GM12864 (cell line): ENCODE measurements at places on chromosomes 5 and 9.

GRCh38 chr5:156219483-156220005, 107.4 kb upstream of the SGCD start:
- no peak for DNase-seq

DNA sequence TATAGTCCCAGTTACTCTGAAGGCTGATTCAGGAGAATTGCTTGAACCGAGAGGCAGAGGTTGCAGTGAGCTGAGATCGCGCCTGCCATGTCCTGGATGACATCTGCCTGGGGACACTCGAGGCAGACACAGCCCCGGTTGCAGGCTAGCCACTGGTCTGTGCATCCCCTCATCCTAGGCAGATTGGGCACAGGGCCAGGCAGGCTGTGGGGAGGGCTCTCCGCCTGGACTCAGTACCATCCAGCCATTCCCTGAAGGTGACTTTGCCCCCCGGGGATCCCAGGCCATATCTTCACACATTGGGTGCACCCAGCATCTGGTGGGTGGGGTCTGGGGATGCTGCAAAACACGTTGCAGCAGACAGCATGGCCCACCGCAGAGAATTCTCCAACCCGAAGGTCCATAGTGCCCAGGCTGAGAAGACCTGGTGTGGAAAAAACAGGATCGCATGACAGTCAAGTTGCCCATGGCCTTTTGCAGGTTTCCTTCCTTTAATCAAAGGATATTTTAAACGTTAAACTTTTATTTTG, 50.9 kb upstream of the SUSD3 start:
- DNase-seq: no peak

DNA sequence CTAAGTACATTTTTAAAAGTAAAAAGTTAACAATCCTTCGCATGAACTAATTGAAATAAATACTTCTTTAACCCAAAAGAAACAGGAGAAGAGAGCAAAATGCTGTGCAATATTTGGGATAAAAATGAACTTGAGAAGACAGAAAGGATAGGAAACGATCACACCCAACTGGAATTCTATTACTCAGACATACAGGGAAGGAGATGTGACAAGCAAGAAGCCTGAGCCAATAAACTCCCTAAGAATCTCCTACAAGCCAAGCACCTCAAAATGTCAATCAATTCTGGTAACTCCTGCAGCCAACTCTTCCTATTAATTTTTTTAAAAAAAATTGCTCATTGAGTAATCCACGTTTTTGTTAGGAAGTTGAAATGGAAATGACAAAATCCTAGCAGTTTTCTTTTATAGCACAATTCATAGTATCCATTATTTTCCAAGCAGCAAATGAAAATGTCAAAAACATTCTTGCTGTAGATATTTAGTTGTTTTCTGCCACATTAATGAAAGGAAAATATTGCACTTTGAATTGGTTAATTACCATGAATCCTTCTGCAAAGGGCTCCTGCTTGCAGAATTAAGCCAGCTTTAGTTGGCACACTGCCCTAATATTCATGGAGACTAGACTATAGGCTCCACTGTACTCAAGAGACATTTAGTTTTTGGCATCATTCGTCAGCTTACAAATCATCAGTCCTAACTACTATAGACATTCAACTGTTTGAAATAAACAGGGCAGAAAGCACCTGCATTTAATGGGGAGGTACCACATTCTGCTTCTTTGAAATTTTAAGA, 89.0 kb downstream of the RFX3 start:
- DNase-seq: no peak

DNA sequence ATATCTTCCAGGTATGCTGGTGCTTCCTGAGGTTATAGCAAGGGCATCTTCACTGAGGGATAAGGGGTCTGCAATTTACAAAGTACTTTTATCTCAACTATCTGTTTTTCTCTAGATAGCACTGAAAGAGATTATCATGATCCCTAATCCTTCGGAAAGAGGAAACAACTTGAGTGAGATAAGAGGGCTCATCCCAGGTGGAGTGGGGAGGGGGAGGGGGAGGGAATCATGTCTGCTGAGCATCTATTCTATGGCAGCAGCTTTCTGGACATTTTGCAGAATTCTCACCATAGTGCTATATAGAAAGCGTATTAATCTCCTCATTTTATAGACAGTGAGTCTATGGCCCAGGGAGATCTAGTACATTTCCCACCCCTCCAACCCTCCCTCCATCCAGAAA, 5.9 kb downstream of the TNFSF15 start:
- no peak for DNase-seq

DNA sequence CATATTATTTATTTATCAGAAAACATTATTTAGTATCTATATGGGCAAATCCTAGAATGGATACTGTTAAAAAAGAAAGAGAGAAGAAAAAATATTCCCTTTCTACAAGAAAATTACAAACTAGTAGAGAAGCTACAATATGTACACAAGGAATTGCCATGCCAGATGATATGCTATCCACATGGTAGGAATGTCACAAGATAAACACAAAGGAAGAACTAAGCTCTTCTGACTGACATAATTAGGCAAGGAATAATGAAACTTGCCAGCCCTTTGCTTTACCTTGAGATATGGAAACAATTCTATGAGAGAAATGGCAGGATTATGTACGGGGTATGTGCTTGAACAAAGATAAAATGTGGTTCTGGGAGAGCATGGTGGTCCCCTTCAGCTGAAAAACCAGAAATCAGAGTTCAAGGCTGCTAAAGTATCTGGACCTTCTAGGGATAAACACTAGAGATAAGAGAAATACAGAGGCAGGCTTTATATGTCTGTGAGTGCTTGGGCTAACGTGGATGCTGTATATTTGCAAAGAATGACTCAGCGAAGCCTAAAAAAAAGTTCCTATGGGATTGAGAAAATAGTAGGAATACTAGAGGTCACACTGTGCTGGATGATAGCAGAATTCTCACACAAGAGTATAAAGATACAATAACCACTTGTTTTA, 451.6 kb downstream of the TLE1 start:
- DNase-seq: no peak

- no peak for DNase-seq
These were observed 166.5 kb downstream of the MAPKAP1 start for GRCh38 chr9:125540497-125540896.

DNA sequence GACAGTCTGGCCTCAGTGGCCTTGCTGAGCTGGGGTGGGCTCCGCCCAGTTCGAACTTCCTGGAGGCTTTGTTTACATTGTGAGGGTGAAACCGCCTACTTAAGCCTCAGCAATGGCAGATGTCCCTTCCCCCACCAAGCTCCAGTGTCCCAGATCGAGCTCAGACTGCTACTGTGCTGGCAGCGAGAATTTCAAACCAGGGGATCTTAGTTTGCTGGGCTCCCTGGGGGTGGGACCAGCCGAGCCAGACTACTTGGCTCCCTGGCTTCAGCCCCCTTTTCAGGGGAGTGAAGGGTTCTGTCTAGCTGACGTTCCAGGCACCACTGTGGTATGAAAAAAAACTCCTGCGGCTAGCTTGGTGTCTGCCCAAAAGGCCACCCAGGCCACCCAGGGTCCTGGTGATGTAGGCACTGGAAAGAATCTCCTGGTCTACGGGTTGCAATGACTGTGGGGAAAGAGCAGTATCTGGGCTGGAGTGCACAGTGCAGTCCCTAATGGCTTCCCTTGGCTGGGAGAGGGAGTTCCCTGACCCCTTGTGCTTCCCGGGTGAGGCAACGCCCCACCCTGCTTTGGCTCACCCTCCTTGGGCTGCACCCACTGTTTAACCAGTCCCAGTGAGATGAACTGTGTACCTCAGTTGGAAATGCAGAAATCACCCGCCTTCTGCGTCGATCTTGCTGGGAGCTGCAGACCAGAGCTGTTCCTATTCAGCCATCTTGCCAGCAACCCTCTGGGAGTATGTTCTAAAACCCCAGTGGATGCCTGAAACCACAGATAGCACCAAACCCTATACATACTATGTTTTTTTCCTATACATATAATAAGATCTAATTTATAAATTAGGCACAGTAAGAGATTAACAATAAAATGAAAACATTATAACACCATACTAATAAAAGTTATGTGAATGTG, 95.5 kb downstream of the TMEM161B start:
- DNase-seq: no peak

- DNase-seq: no peak
These were observed 50.6 kb downstream of the IRX2 start for GRCh38 chr5:2700876-2701275.

GRCh38 chr5:62328772-62329491, 22.9 kb downstream of the KIF2A start:
- no peak for DNase-seq

GRCh38 chr9:91029650-91030361, 228.2 kb downstream of the SYK start:
- DNase-seq: no peak

GRCh38 chr9:81719972-81720371, 30.6 kb upstream of the TLE1 start:
- DNase-seq: no peak
